Stimulated activated effector memory CD8-positive, alpha-beta T cell treated with anti-CD3 and anti-CD28 coated beads, Interleukin-12 subunit alpha, Interleukin-12 subunit beta, amount 100 ng/mL, for 72 hours (primary cell): ENCODE measurements at places on chromosomes 13 and 19.

- no peak for DNase-seq
Observed at GRCh38 chr13:49502954-49503353, 7.2 kb downstream of the PHF11 start.

DNA sequence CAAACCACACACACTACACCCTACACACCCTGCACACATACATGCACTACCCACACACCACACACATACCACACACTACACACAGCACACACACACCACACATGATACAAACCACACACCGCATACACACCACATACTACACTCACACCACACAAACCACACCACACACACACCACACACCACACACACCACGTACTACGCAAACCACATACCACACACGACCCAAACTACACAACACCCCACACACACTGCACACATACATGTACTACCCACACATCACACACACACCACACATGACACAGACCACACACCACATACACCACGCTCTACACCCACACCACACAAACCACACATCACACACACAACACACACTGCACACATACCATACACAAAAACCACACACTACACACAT, 6.6 kb downstream of the MAG start:
- DNase-seq: no peak

DNA sequence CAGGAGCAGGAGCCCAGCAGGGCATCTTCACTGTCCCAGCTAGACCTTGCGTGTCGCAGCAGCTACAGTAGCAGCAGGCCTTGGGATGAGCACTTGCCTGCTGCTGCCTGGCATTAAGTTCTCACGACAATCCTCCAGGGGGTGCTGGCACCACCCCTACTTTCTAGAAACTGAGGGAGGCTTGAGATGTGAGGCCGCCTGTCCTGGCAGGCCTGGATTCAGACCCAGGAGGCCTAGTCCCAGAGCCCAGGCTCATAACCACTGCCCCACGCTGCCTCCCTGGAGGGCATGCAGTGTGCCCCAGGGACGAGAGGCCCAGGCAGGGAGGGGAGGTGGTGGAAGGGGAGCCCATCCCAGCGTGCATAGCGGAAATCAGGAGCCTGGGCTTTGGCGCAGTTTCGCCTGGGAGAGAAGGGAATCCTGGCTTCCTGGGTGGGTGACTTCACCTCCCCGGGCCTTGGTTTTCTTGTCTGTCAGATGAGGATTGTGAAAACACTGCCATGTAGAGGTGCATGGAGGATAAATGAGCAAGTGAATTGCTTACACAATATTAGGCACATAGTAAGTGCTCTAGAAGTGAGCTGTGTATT, 26.1 kb downstream of the PPP5C start:
- no peak for DNase-seq

DNA sequence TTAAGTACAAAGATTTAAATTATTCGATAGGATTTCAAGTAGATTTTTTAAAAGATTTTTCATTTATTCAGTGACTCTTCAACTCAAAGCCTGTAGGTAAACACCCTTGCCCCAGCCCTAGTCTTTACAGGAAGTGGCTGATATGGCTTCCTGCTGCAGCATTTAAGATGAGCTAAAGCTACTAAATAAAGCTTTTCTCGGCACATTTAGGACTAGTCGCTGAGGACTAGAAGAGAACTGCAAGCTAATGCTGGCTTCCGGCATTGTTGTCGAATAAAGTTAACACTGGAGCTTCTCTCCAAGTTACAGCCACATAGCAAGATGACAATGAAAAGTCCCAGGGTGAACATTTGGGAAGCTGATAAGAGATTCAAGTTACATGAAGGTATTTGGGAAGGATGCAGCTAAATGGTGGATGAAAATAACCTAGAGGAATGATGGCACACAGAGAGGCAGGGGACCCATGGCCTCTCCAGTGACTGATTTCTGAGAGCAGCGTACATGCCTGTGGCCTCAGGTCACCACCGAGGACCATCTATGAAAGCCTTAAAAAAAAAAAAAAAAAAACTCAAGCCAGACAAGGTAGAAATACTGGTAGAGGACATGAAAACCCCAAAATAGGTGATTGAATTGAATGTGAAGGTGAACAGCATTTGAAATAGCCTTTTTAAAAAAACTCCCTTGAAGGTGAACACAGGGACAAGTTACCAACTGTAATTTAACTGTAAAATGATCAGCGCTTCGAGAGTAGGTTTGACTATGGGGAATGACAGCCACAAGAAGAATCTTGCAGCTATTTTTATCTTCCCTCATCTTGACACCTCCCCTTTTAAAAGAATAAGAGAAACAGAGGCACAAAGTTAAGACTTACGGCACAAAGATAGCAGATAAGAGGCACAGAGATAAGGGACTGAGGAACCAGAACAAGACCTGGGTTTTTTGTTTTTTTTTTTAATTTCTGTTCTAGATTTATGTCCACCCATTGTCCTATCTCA, 155.4 kb downstream of the DCT start:
- no peak for DNase-seq

- DNase-seq: no peak
Observed at GRCh38 chr13:26041444-26041843, 10.4 kb downstream of the SHISA2 start.

- no peak for DNase-seq
Observed at GRCh38 chr19:16457195-16457953, 14.4 kb downstream of the EPS15L1 start.

DNA sequence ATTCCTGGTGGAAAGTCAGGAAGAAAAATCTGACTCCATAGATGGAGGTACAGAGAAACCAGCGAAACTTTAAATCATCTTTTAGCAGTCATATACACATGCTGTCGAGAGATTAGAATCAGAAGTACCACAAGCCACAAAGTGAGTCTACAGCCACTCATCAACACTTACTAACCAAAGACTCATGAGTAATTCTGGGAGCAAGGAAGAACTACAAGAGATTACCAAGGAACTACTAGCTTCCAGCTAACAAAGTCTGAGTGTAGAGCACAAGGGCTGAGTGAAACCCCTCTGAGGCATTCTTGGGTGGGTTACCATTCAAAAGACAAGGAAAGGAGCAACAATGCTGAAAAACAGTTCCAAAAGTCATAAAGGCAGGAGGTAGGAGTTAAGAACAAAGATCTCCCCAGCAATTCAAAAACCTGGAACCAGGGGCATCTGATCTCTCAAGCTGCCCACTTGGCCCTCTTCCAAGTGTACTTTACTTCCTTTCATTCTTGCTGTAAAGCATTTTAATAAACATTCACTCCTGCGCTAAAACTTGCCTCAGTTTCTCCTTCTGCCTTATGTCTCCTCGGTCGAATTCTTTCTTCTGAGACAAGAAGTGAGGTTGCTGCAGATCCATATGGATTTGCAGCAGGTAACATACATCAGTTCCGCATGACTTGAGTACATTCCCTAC, 13.0 kb downstream of the RBM26 start:
- DNase-seq: no peak

DNA sequence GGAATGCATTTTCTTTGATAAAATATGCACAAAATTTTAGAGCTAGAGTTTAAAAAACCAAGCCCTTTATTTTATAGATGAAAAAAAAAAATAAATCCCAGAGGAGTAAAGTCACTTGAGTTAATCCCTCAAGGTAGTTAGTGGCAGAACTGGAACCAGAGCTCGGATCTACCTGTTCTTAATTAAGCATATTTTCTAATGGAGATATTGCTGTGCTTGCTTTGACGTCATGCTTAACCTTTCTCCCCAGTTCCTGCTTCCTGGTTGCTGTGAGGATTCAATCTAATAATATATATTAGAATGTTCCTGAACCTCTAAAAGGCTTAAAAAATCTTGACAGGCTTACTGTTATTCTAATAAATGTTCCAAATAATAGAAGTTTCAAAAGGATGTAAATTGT, 300.6 kb upstream of the KLF12 start:
- no peak for DNase-seq
